PC-3 (cell line): ENCODE measurements at places on chromosomes 11 and 22.
A peak's percentile ranks its signal among the peaks of the same experiment; 100 is the strongest.

- DNase-seq: no peak
Observed at GRCh38 chr11:130553306-130553705, 104.9 kb downstream of the ADAMTS15 start.

DNA sequence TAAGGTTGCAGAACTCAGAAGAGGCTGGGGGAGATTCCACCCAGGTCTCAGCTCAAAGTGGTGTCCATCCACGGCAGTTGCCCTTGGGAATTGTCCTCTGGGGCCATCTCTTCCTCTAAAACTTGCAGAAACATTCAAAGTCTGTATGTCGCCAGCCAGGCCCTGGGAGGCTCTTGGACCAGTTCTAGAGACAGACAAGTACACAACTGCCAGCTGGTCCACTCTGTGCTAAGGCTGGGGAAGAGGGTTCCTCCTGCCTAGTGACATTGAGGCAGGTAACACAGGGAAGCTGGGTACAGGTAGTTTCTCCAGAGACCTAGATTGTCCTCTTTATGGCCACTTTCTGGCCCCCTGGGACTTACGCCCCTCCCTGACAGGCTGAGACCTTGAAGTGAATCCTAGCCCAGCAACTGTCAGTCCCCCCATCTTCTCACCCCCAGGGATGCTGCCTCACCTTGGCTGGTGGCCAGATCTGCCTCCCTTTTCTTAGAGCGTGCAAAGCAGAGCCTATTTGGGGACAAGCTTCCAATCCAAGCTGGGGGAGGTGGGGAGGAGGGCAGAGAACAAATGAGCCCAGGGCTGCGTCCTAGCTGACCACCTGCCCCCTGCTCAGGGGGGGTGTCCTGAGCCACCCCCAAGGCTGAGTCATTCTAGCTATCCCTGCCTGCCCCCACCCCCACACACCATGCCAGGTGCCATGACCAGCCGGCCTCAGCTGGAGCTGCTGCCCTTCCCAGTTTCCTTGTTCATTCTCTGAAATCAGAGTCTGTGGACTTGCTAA, 8.4 kb downstream of the FAM83F start:
- DNase-seq: no peak

GRCh38 chr11:128593281-128593680, 5.9 kb upstream of the ETS1 start:
- no peak for DNase-seq

GRCh38 chr11:96748639-96749370, 359.0 kb downstream of the JRKL start:
- DNase-seq: peak; percentile 88

DNA sequence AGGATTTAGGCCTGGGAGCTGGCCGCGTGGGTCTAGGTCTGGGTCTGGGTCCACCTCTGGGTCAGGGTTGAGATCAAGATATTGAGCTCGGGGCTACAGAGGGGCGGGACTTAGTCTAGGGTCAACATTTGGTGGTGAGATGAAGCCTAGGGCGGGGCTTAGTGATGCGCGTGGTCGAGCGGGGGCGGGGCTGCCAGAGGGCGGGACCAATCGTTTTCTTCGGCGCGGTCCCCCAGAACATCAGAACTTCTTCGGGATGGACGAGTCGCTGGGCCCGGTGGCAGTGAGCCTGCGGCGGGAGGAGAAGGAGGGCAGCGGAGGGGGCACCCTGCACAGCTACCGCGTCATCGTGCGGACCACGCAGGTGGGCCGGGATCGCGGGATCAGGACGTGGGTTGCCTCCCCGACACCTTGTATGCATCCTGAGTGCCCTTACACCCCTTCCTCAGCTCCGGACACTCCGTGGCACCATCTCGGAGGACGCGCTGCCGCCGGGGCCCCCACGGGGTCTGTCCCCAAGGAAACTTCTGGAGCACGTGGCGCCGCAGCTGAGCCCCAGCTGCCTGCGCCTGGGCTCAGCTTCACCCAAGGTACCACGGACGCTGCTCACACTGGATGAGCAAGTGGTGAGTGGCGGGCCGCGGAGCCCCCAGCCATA, 4.2 kb downstream of the SIPA1 start:
- DNase-seq: no peak

GRCh38 chr11:117859488-117860112, 16.9 kb downstream of the FXYD6 start:
- no peak for DNase-seq

- DNase-seq: no peak
Observed at GRCh38 chr22:38844315-38845003, 631 bp upstream of the NPTXR start.

- no peak for DNase-seq
Observed at GRCh38 chr11:59195586-59195985, 17.1 kb downstream of the MPEG1 start.

GRCh38 chr11:635945-636510, 1.0 kb upstream of the DRD4 start:
- no peak for DNase-seq

GRCh38 chr22:42270510-42271190, at the start of gene TCF20:
TCF20 (minus strand) TSS chr22:42270653; CDS start chr22:42215305, 55,348 bp downstream.
- DNase-seq: peak; percentile 64

GRCh38 chr11:112555491-112556364, 295.1 kb upstream of the PLET1 start:
- peak; percentile 65 for DNase-seq

DNA sequence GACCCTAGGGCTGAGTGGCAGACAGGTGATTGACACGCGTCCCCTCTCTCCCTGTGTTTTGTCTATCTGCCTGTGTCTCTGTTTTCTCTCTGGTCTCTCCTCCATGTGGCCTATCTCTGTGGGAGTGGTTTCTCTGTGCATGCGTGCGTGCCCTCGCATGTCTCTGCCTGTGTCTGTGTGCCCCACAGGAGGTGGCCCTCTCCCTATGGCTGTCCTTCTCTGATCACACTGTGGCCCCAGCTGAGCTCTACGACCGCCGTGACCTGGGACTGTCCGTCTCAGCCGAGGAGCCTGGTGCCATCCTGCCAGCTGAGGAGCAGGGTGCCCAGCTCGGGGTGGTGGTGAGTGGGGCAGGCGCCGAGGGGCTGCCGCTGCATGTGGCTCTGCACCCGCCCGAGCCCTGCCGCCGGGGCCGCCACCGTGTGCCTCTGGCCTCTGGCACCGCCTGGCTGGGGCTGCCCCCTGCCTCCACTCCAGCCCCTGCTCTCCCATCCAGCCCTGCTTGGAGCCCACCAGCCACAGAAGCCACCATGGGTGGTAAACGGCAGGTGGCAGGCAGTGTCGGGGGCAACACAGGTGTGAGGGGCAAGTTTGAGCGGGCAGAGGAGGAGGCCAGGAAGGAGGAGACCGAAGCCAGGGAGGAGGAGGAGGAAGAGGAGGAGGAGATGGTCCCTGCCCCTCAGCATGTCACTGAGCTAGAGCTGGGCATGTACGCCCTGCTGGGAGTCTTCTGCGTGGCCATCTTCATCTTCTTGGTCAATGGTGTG, 11.6 kb downstream of the TMEM132A start:
- DNase-seq: no peak

DNA sequence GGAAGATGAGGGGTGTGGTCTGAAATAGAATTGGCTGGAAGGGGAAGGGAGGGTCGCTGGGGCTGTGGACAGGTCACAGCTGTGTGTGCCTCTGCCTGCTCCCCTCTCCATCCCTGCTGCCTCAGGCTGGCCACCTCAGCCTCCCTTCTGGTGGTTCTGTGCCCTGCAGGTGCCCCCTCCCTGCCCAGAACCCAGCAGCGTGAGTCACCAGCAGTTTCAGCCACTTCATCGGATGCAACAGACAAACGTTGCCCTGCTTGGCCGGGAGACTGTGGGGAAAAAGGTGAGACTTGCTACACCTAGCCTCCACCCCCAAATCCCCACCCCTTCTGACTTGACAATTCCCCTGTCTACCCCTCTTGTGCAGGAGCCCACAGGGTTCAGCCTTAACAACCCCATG, 21.8 kb upstream of the LRRC10B start:
- peak; percentile 84 for DNase-seq

- no peak for DNase-seq
Observed at GRCh38 chr11:8232849-8233606, 30.6 kb downstream of the LMO1 start.

DNA sequence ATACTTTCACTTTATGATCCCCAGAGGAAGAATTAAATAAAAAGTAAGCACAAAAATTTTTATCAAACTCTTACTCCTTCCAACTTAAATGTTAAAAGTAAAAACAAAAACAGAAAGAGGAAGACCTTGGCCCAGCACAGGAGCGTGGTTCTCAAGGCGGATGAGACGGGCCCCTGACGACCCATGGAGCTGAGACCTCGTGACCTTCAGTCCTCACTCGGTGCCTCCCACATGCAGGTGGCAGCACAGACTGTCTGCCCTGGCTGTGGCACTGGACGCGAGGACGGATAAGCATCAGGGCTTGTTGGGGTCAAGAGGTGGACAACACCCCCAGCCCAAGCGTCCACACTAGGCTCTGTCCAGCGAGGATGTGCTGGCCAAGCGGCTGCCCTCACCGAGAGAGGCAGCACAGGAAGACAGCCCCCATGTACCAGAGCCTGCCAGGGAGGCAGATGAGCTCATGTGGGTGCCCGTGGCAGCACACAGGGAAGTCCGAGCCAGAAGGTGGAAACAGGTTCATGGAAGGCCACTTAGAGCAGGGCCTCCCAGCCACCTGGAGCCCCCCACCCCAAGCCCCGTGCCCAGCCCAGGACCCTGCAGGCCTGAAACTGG, 1389.8 kb downstream of the TBC1D22A start:
- no peak for DNase-seq

DNA sequence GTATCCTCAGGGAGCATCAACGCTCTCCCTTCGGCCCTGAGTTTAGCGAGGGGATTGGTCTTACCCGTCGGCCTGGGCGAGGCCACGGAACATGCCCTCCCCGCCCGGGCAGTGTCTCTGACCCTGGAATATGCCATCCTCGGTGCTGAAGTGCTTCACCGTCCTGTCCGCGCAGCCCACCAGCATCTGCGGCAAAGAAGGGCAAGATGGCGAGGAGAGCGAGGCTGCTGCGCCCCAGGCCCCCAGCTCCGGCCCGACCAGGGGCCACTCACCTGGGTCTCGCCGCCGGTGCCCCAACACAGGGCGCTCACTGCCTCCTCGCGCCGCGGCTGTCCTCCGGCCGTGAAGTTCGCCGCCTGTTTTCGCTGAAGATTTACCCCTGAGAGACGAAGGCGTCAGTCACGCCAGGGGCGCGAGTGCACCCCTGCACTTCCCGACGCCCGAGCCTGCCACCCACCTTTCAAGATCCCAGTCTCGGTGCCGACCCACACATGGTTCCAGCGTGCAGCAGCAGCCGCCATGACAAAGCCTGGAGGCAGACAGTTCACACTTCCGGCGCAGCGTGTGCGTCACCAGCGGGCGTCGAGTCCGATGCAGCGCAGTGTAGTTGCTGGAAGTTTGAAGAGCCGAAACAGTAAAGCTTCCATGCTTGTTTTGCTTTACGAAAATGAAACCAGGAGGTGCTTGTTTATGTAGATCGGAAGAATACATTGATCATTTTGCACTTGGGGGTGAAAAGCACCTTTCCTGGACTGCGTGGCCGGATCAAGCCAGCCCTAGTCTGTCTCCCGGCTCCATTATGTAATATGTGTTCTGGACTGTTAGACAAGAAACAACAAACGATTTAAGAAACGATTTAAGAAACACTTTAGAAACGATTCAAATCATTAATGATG, at the start of gene WDR74:
Gene WDR74, minus strand, starts transcription at position 541 of the 896 bp plus-strand sequence. Its CDS starts 20 bp downstream, at position 521.
- DNase-seq: peak; percentile 96

GRCh38 chr11:29159552-29160465, 857.0 kb downstream of the KCNA4 start:
- peak; percentile 84 for DNase-seq

DNA sequence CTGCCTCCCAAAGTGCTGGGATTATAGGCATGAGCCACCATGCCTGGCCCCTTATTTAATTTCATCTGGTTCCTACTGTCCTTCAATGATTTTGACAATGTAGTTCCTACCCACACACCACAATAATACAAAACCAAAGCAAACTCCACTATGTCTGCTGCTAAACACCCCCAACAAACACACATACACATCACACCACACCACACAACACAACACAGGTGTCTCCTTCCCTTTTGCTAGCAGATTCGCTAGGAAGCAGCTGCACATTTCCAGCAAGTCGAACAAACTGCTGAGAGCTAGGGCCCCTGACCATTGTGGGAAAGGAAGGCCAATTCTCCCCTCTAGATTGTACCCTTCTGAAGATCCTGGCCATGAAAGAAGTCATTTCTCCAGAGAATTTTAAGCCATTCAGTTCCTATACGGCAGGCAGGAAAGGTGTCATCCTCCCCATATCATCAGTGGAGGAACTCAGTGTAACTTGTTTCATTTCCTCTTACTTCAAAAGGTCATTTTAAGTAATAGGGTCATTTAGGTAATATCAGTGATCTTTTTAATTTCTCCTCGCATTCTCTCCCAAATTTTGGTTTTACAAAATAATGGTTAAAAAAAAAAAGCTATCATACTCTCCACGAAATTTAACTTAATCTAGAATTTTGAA, 18.5 kb downstream of the NUMA1 start:
- no peak for DNase-seq

GRCh38 chr22:46113110-46113909, 37.0 kb upstream of the PPARA start:
- no peak for DNase-seq
